ENCODE measurements at places on chromosomes 7 and 10.

GRCh38 chr10:89921403-89921802 is 220.0 kb downstream of the KIF20B start:
- peak; percentile 42 for DNase-seq

GRCh38 chr7:54981913-54982312 is 36.9 kb upstream of the EGFR start:
- DNase-seq = no peak

- DNase-seq = no peak
Observed at GRCh38 chr10:114307731-114308130, 68.7 kb downstream of the VWA2 start.

GRCh38 chr7:135224027-135224426 is 9.6 kb upstream of the STRA8 start:
- no peak for DNase-seq

- DNase-seq = no peak
Observed at GRCh38 chr7:38731215-38731614, 100.0 kb upstream of the AMPH start.
